DND-41 (cell line): ENCODE measurements at places on chromosomes 6 and 20.

DNA sequence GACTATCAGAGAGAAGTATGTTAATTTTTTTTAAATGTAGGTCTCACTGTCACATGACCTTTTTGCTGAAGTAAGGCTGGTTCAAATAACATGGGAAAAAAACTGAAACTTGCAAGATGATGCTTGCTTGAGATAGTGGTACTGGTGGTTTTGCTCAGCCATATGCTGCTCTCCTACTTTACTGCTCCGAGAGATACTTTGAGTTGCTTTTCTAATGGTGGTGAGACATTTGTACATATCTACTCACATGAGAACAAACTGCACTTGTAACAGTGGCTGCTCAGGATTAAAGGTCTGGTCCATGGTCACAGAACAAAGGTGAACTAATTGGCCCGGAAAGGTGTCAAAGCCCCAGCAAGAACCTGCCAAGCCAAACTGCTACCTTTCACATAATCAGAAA, 106.2 kb upstream of the BEND3 start:
- no peak for DNase-seq

DNA sequence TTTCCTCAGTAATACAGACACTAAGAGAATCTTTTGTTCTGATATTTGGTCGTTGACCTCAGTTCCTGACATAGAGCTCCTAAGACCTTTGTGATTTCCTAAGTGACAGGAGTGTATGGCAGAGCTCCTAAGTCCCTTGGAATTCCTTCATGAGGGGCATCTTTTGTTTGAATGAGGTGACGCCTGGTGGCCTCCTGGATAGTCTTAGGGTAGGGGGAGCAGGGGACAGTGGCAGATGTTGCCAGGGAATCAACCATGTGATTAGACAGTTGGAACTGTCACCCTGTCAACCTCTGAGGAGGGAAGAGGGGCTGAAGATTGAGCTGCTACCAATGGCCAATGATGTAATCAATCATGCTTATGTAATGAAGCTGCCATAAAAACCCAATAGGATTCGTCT, 67.0 kb downstream of the DST start:
- no peak for DNase-seq

DNA sequence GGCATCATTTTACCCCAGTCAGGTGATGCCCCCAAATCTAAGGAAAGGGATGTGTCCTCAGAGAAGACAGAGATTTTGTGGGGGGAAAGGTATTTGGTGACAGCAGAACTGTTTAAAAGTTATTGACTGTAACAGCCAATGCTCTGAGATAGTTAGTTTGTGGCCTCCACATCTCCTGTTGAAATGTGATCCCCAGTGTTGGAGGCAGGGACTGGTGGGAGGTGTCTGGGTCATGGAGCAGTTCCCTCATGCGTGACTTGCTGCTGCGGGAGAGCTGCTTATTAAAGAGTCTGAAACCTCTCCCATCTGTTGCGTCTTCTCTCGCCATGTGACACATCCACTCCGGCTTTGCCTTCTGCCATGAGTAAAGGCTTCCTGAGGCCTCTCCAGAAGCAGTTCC, 282.8 kb upstream of the FOXQ1 start:
- DNase-seq = no peak

DNA sequence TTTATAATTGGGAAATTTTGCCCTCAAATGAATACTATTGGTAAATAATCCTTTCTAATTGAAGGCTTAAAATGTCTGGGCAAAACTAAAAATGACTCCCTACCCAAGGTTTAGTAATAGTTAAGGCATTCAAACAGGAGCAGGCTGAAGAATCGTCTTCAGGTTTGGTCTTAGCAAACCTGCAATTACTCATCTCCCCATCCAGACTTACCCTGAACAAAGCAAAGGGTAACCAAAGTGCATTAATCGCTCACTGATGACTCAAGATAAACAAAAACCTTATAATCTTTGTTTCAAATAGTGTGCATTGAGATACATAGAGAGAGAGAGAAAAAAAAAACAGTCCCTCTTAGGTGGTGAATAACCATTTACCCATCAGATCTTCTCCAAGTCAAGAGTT, 225.5 kb downstream of the BMP2 start:
- no peak for DNase-seq

DNA sequence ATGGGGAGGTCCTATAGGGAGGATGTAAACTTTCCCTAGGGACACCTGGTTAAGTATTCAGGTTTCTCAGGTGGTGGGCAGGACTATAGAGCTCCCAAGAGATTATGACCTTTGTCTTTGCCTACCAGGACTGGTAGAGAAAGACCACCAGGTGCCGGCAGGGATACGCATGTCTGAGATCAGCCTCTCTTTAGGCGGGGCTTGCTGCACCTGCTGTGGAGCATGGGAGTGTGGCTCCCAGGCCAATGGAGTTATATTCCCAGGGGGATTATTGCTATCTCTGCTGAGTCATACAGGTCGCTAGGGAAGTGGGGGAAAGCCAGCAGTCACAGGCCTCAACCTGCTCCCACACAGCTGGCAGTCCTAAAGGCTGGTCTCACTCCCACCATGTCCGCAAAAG, 280.5 kb upstream of the MMS22L start:
- no peak for DNase-seq

- no peak for DNase-seq
These were observed 303.4 kb downstream of the TAF4 start for GRCh38 chr20:61762167-61762710.

- no peak for DNase-seq
These were observed 62.7 kb downstream of the FYN start for GRCh38 chr6:111810294-111811131.

GRCh38 chr6:7823552-7823951, 87.0 kb downstream of the TXNDC5 start:
- no peak for DNase-seq

GRCh38 chr6:137363805-137364138, 130.4 kb downstream of the OLIG3 start:
- peak; percentile 14 for DNase-seq

GRCh38 chr6:152380993-152381898, 255.9 kb downstream of the SYNE1 start:
- no peak for DNase-seq

DNA sequence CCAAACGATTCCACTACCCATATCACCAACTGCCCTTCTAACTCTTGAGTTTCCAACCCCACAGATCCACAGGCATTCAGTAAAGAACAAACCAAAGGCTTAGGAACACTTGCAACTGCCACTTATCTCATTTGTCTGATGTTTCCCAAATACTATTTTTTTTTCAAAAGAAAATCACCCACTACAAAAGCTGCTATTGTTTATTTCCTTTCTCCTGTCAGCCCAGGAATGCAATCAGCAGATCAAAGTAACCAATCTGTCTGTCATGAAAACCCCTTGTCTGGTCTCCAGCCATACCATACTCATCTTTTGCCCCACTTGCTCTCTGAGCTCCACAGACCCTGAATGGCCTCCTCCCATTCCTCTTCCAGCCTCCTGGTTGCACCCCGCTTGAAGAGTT, 8.8 kb upstream of the CST8 start:
- no peak for DNase-seq

- no peak for DNase-seq
These were observed 236.2 kb downstream of the GRM1 start for GRCh38 chr6:146265056-146265455.

DNA sequence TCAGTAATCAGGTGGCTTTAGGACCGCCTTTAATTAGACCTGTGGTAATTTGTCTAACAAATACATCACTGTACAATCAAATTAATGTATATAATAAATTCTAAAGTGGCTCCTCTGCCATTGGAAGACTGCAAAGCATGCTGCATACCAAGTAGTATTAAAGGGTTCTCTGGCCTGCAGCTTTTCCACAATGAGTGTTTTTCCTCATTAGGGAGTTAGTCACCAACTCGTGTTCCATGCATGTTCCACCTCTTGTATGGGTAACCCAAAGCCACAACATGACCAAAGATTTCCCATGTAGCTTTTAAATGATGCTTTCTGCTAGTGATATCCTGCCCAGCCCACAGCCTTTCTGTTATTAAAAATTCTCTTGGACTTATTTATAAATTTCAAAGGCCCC, 218.7 kb downstream of the FUT9 start:
- no peak for DNase-seq

DNA sequence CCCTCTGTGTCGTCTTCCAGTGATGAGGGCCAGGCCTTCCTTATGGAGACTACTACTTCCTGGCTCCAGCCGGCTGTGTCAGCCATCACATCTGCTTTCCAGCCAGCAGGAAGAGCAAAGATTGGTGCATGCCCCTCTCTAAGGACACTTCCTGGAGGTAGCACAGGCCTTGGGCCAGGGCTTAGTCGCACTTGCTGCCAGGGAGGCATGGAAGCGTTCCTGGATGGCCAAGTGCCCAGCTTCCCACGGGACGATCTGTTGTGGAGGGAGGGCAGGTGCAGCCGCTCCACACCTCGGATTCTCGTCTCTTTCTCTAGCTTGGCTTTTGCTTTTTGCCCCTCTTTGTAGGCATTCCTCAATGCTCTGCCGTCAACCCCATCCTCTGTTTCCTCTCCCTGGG, 11.9 kb downstream of the ERMARD start:
- DNase-seq = no peak

DNA sequence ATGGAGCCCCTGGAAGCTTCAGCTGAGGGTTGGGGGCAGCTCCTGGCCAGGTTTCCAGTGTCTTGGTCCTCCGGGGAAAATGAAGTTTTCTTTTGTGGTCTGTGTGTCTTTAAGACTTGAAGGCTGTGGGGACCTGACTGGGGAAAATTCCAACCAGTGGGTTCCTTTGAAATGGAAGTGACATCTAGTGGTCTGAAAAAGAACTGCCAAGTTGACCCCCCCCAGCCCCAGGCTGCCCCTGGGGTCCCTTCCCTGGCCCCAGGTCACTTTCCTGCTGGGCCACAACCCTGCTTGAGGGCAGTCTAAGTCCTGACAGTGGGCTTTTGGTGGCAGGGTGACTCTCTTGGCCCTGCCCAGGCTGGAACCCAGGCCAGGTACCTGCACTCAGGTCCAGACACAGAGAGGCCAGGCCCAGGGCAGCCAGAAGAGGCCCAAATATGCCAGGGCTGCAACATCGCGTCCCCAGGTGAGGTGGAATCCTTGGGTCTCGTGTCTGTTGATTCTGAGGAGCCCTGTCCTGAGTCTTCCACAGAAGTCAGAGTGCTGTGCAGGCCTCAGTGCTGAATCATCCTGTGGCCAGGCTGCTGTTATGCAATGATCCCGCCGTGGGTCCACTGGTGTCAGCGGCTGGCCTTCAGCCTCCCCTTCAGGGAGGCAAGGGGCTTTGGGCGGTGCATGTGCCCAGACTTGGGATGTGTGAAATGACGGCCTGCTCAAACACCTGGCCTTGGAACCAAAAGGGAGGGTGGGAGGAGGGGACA, 68.4 kb downstream of the VEGFA start:
- DNase-seq = peak; percentile 20

GRCh38 chr6:136716917-136717715, 75.2 kb downstream of the MAP3K5 start:
- no peak for DNase-seq

DNA sequence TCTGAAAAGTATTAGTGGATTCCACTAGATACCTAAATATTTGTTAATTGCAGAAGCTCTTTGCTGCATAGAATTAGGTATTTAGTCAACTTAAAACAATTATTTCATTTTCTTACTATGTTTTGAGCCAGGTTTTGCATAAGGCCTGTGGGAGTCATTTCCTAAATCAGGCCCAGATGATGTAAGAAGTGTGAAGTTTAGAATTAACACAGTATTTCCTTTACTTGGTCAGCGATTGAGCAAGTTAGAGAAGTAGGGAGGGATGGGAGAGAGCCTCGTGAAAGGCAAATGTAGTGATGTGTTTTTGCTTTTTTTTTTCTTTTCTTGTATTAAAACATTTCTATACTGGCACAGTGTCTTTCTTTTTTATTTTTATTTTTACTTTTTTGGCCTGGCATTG, 711.1 kb downstream of the HDGFL1 start:
- no peak for DNase-seq
